ENCODE measurements at places on chromosomes 6 and 20.

GRCh38 chr20:56730996-56731395 is 101.9 kb downstream of the TFAP2C start:
- DNase-seq: no peak

DNA sequence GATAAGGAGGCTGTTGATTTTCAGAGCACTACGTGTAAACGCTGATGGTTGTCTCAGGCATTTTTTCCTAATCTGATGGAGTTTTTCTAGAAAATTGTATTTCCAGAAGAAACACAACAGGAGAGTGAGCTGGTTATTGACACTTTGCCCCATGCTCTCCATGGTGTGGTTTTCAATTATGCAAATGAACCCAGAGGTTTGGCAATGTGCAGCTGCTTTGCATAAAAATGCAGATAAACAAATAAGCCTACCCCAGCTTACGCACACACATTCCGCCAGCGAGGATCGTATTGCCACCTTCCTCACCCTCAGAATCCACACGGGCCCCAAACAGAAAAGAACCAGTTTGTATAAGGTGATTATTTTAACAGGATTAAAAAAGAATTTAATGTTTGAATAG is 45.1 kb upstream of the FRMD1 start:
- DNase-seq: no peak

DNA sequence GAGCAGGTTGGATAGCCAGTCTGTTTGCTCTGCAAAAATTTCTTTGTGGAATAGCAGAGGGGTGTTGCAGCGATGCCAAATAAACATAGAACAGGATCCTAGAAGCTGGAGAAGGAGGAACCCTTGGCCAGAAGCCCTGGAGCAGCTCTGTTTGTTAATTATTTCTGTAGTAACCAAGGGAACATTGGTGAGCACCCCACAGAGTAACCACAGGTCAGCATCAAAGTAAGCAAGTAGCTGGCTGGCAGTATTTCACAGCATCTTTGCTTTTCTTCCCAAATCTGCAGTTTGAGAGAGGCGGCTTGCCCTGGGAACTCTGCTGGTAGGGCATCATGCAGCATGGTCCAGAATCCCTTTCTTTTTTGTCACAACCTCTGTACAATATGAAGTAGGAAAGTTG is 12.7 kb upstream of the APMAP start:
- DNase-seq: no peak

DNA sequence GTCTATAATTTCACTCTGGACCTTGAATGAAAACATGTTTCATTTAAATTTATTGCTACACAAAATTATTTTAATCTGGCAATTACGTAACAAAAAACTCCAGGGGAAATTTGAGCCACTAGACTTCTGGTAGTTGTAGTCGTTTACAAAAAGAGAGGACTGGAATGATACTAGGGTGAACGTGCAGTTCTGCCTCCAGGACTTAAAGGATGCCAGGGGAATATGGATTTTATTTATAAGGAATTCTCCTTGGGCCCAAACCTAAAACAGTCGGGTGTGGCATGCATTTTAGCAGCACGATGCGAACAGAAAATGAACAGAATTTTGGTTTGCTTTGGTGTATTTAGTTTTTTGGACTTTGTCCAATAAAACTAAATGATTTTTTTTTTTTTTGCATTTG is 76.9 kb downstream of the PRL start:
- DNase-seq: no peak

- no peak for DNase-seq
Observed at GRCh38 chr6:73364549-73364948, 2.1 kb downstream of the KHDC3L start.

- no peak for DNase-seq
Observed at GRCh38 chr6:24761193-24761835, 13.4 kb upstream of the GMNN start.

- no peak for DNase-seq
Observed at GRCh38 chr6:169828176-169828575, 76.8 kb downstream of the ERMARD start.

GRCh38 chr20:25011261-25011660 is 18.7 kb upstream of the APMAP start:
- DNase-seq: no peak

- DNase-seq: no peak
Observed at GRCh38 chr6:81938014-81938856, 185.8 kb upstream of the TENT5A start.

DNA sequence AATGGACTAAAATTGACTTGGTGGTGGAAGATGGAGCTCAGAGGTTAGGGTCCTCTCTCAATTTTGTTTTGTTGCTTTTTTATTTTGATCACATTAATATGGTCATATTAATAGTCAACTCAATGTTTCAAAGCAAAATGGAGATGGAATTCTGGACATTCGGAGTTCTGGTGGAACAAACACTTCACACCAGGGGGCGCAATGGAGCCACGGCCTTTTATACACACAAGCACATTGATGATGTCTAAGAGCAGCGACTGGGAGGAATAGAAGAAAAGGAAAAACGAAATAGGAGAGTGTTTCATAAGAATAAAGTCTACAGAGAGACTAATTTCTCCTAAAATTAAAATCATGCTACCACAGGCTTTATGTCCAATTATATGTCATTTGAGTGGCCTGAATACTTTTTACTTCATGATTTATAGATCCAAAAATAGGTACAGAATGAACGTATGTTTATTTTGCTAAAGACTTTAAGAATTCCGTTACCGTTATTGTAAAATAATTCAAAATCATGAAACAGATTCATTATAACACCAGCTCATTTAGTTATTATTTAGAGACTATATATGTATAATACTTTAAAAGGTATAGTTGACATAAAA is 197.6 kb upstream of the SASH1 start:
- DNase-seq: peak; percentile 20

- no peak for DNase-seq
Observed at GRCh38 chr6:113162739-113163138, 694.4 kb upstream of the MARCKS start.

GRCh38 chr6:56581296-56581925 is 61.3 kb downstream of the DST start:
- no peak for DNase-seq

DNA sequence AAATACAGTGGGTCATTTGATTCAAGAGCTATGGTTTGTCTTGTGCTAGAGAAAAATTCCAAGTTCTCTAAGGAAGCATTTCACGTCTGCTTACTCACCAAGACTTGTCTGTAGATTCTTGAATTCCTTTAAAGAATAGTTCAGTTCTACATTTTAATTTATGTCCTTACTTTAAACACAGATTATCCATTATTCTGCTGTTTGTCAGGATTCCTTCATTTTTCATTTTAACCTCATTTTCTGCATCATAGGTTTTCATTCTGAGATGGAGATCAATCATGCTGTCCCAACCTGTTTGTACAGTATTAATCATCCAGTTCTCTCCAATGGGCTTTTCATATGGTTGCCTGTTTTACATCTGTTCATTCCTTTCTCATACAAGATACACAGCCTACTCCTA is 24.5 kb upstream of the POPDC3 start:
- DNase-seq: no peak

DNA sequence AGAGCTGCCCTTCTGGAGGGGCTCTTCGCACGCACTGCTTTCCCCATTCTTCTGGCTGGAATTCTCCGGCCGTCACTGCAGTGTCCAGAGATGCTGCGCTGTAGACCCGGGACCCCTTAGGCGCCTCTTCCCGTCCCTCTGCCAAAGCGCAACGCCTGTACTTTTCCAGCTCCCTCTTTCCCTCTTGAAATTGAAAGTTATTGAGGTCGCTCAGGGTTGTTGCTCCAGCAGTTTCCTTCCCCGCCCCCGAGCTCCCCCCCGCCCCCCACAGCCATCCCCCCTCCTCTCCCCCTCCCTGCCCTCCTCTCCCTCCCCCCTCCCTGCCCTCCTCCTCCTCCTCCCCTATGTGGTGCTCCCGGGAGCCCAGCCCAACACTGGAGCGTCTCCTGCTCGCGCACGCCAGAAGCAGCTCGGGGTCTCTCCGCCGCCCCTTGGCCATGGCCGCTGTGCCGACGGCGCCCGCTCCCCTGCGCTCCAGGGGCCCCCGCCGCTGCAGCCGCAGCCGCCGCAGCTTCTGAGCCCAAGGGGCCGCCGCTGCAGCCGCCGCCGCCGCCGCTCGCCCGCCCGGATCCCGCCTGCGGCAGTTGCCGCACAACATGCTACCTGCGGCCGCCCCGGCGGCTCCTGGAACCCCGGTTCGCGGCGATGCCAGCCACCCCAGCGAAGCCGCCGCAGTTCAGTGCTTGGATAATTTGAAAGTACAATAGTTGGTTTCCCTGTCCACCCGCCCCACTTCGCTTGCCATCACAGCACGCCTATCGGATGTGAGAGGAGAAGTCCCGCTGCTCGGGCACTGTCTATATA is at the start of gene RSPO3:
RSPO3 (plus strand) TSS at position 374 of the 804 bp plus-strand sequence. CDS start 522 bp downstream, outside the sequence.
- no peak for DNase-seq

- no peak for DNase-seq
Observed at GRCh38 chr6:90319979-90320685, 23.5 kb upstream of the BACH2 start.

GRCh38 chr6:143276436-143276835 is 174.1 kb downstream of the ADAT2 start:
- DNase-seq: no peak

DNA sequence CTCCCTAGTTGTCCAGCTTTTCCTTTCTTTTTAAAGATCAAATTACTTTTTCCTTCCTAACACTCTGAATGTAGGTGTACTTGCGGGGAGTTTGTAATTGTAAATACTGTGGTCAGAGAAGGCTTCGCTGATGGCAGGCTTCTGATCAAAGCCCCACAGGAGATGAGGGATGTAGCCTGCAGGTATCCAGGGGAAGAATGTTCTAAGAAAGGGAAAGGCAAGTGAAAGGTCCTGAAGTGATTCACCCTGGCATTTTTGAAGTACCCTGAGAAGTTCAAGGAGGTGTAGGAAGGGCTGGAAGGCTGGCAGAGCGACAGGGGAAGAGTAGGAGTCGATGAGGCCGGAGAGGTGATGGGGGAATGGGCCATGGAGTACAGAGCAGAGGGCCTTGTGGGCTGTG is 38.2 kb upstream of the CCN6 start:
- no peak for DNase-seq

DNA sequence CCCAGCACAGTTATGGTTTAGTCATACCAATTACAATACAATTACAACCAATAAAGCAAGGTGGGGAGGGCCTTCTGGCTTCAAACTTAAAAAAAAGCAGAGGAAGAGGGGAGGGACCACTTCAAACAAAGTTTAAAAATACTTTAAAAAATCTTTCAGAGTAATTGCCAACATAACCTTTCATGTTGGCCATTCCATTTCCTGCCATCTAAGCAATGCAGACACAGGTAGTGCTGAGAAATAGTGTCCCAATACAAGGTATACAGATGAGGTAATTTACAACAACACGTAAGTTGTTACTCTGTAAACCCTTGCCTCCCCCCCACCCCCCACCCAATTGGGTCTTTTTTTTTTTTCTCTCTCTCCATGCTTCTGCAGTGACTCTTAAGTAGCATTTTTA is 18.8 kb upstream of the TBC1D20 start:
- DNase-seq: no peak

DNA sequence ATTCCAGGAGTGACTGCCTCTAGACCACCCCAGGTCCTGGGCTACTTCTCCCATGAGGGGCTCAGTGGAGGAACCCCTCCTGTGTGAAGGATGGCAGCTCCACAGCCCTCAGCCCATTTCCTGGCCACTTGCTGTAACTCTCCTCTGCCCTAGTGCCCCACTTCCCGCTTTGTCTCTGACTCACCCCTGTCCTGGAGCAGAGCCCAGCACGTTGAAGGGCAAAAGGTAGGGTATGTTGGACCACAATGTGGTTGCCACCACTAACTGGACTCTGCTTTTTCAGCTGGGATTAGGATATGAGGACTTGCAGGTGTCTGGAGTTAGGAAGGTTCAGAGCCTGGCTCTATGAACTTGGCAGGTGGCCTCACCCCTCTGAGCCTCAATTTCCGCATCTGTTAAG is 2.4 kb downstream of the MYBL2 start:
- DNase-seq: no peak

DNA sequence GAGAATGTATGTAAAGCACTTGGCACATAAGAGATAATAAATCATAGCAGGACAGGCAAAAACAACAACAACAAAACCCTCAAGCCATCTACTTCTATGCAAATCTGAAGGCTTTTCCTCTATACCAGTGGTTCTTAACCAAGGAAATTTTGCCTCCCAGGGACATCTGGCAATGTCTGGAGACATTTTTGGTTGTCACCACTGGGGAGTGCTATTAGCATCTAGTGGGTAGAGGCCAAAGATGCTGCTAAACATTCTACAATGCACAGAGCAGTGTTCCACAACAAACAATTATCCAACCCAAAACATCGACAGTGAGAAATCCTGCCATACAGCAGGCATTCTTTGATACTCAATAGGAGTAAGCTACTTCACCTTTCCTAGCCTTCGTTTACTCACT is 28.2 kb downstream of the NDRG3 start:
- no peak for DNase-seq

- no peak for DNase-seq
Observed at GRCh38 chr20:31565699-31566318, 39.3 kb upstream of the ID1 start.

DNA sequence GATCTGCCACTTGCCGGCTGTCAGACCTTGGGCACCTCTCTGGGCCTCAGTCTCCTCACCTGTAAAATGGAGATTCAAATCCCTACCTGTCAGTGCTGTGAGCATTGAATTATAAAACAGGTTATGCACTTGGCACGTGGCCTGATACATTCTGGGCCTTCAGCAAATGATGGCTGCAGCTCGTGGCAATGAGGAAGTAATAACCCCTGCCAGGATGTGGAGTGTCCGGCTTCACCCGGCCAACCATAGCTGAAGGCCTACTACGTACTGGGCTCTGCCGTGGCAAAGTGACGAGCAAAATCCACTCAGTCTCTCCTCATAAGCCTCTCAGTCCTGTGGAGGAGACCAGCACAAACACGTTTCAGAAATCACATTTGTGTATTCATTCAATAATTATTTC is 10.9 kb upstream of the VSTM2L start:
- DNase-seq: no peak

GRCh38 chr6:134651519-134651918 is 298.4 kb downstream of the ALDH8A1 start:
- no peak for DNase-seq

GRCh38 chr20:14526891-14527290 is 189.5 kb upstream of the FLRT3 start:
- DNase-seq: no peak
